Natural killer cell treated with Interleukin-12 subunit alpha and Interleukin-12 subunit beta and Interleukin-15 and Interleukin-18, amount 100 ng/mL, for 72 hours (primary cell): ENCODE measurements at places on chromosomes 1 and 21.
A peak's percentile ranks its signal among the peaks of the same experiment; 100 is the strongest.

GRCh38 chr1:79117376-79117775, 110.8 kb upstream of the ADGRL4 start:
- no peak for DNase-seq

- no peak for DNase-seq
Measured at GRCh38 chr1:223513309-223513708, 120.1 kb downstream of the CCDC185 start.

DNA sequence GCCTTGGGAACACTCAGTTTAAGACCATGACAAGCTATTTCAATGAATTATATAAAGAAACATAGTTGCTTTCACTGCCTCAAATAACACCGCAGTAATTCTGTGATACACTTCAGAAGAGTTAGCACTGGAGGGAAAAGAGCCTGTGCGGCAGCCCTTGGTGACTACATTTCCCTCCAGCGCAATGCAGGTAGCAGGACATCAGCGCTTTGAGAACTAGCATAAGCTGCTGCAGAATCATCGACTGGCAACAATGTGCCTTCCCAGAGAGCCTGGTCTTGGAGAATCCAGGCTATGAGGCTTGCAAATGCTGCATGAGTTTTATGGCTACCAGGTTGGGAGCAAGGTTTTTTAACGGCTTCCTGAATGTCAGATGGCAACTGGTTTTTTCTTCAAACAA, 7.5 kb downstream of the NRIP1 start:
- DNase-seq: no peak

DNA sequence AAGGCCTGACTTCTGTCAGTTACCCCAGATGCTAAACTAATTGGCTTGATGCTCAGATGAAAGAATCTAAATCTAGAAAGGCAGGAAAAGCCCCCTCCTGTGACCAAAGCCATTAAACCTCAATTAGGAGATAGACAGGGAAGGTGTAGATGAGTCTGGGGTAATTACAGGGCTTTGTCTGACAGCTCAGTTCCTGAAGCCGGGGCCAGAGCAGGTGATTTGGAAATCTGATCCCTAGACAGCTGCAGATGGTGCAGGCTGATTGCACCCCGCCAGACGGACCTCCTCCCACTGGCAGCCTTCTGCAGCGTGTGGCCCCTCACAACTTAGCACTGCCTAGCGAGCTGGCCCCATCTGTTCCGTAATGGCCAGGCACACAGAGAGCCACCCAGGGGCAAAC, 395.1 kb downstream of the HLX start:
- DNase-seq: no peak

DNA sequence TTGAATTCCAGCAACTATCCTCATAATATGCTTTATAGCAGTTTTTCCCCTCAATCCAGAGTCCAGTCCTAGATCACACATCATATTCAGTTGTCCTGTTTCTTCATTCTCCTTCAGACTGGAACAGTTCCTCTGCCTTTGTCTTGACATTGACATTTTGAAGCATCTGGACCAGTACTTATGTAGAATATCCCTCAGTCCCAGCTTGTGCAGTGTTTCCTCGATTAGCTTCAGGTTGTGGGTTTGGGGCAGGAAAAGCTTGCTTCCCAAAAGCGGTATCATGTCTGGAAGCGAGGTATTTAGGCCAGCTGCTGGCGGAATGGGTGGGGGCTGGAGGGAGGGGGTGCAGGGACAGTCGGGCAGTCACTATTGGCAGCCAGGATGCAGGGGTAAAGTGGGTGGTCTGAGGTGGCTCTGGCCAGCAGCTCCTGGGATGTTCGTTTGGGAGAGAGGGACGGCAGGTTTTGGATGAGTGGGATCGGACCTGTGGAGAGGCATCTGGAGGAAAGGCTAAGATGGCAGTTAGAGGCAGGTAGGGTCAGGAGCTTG, 6.5 kb downstream of the THEMIS2 start:
- no peak for DNase-seq

GRCh38 chr1:243247901-243248300, 7.2 kb downstream of the CEP170 start:
- DNase-seq: no peak

- peak; percentile 60 for DNase-seq
Measured at GRCh38 chr1:1106510-1107221, 9.2 kb downstream of the C1orf159 start.

DNA sequence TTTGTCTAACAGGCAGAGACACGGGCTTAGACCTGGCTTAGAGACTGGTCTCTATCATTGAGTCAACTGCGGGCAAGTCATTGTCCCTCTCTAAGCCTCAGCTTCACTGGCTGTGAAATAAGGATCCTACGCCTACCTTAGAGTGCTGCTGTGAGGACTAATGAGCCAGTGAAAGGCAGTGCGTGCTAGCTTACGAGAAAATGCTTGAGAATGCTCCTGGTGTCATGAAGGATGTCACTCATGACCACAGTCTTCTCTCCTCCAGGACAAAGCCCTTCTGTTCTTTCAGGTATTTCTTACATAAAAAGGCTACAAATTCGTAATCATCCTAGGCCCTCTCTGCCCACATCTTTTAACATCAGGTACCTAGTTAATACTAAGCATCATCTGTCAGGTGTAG, 16.5 kb upstream of the A3GALT2 start:
- DNase-seq: no peak

DNA sequence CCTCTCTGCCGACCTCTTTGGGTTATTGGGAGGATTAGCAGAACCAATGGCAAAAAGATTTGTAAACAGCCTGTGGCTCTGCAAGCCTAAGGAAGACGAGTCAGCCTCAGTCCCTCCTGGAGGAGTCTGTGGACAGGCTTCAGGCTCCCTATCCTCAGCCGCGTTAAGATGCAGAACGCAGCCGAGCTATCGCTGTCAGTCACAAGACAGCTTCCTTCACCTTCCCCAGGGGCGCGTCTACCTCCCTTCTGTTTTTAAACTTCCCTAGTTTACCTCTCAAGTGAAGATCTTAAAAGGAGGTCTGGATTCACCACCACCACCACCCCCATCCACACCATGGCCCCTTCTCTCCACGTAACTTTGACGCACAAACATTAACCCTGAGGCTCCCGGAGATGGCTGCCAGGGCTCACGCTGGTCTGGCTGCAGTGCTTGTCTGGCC, 738 bp downstream of the CAMK1G start:
- DNase-seq: no peak

DNA sequence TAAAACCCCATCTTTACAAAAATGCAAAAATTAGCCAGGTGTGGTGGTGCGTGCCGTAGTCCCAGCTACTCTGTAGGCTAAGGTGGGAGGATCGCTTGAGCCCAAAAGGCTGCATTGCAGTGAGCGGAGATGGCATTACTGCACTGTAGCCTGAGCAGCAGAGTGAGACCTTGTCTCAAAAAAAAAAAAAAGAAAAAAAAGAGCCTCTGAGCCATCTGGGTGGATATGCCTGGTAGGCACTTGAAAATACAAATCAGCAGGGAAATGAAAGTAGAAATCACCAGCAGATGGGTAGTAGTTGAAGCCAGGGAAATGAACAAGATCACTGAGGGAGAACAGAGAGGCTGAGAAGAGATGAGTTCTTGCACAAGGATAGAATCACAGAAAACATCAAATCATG, 131.0 kb upstream of the HMCN1 start:
- no peak for DNase-seq

- DNase-seq: no peak
Measured at GRCh38 chr1:153639280-153639679, 5.4 kb downstream of the CHTOP start.

DNA sequence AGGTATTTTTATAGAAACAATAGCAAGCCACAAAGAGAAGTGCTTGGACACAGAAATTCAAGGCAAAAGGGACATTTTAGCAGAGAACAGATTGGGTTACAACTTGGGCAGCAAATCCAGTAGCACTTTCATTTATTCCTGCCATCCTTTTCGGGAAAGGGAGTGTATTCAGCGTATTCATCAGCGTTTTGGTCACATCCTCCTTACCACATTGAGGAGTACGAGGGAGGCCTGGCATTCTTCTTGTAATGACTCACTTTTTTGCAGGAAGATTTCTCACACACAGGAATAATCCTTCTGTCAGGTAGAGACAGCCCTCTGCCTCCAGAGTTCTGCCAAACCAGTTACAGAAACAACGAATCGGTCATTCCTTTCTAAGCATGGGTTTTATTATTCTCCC, 18.1 kb upstream of the FAM78B start:
- DNase-seq: no peak

- no peak for DNase-seq
Measured at GRCh38 chr1:12447307-12447706, 170.7 kb downstream of the DHRS3 start.

GRCh38 chr1:223048026-223048425, 95.0 kb downstream of the TLR5 start:
- no peak for DNase-seq

DNA sequence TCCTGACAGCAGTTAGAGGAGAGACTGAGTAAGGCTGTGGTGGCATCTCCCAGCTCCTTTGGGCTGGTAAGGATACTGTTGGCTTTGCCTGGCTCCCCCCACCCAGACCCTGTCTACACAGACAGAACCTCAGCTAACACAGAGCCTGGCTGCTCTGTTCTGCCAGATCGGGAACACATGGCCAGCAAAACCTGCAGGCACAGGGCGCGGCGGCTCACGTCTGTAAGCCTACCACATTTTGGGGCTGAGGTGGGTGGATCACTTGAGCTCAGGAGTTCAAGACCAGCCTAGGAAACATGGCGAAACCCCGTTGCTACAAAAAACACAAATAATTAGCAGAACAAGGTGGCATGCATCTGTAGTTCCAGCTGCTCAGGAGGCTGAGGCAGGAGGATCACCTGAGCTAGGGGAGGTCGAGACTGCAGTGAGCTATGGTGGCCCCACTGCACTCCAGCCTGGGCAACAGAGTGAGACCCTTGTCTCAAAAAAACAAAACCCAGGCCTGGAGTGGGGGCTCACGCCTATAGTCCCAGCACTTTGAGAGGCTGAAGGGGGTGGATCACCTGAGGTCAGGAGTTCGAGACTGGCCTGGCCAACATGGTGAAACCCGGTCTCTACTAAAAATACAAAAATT, 6.7 kb downstream of the CSTB start:
- DNase-seq: no peak

DNA sequence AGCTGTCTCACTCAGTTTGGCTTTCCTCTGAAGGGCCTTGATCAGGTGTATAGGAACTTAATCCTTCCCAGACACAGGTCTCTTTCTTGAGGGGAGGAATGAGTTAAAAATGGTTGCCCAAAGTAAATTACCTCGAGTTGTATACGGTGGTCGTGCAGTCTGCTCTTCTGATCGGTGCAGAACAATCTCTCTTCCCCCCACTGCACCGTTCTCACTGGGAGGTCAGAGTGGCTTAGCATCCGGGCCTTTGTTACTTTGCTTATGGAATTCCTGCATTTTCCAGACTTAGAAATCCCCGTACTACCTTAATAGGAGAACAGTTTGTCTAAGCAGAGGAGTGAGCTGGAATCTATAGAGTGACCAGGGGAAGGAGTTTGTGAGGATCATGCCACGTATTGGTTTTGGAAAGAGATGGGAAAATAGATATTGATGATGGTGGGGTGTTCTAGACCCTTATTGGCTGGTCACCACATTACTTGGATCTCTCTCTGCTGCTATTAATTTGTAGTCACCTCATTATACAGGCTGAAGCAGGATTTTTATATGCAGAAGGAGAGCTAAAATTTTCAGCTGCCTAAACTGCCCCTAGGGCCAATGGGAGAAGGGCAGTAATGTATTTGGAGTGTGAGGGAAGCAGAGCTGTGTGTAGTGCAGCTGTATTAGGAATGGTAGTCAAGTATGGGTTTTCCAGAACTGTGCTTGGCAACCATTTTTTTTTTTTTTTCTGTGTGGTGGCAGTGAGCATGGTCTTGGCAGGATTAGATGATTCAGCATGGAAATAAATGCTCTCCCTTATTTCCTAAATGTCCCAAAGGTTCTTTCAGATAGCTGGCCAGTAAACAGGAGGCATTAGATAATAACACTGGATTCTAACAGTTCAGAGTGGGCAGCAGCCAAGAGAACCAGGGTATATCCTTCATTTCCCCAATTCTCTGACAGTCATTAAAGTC, 81.5 kb downstream of the NDUFS5 start:
- DNase-seq: no peak

GRCh38 chr1:171494076-171494475, 8.7 kb downstream of the PRRC2C start:
- DNase-seq: no peak

GRCh38 chr1:5053744-5054143, 399.3 kb downstream of the AJAP1 start:
- DNase-seq: no peak
